Endothelial cell of umbilical vein (primary cell): ENCODE measurements at places on chromosomes 13 and 19. TPM values are rescaled to one million over a fixed set of nuclear protein-coding genes. Genes with fewer than 3 reads are reported as not detected.

The ZNF492 gene
- not detected in 2 replicates for total RNA-seq

The OR10H1 gene
- total RNA-seq, result not detected in 2 replicates

The ZNF793 gene
- total RNA-seq, result 0.78 and 3.8 TPM in 2 replicates

The ATP8A2 gene
- 0.35 and 0.49 TPM in 2 replicates for total RNA-seq

The GSX1 gene
- total RNA-seq, result not detected in 2 replicates

The NECTIN2 gene
- 205 and 211 TPM in 2 replicates for total RNA-seq

The TPRX2 gene
- not detected in 2 replicates for total RNA-seq

The NLRP12 gene
- 0.58 and 0.73 TPM in 2 replicates for total RNA-seq

The FFAR2 gene
- not detected in 2 replicates for total RNA-seq

The ENOX1 gene
- total RNA-seq, result 0.28 and 0.97 TPM in 2 replicates

The FGF22 gene
- not detected in 2 replicates for total RNA-seq

The CDX2 gene
- total RNA-seq, result not detected in 2 replicates

The CYP2S1 gene
- 1.6 and 4.5 TPM in 2 replicates for total RNA-seq

The FREM2 gene
- not detected in 2 replicates for total RNA-seq

The FGF21 gene
- not detected in 2 replicates for total RNA-seq

The LSR gene
- 0.74 and 1.0 TPM in 2 replicates for total RNA-seq

The KLHL1 gene
- total RNA-seq, result not detected in 2 replicates

The LGALS14 gene
- not detected in 2 replicates for total RNA-seq

The LGALS7 gene
- not detected in 2 replicates for total RNA-seq

The ANGPTL8 gene
- total RNA-seq, result not detected in 2 replicates

The CDC42EP5 gene
- total RNA-seq, result 73.8 and 85.5 TPM in 2 replicates

The NLRP7 gene
- not detected in 2 replicates for total RNA-seq

The OR7D2 gene
- total RNA-seq, result not detected in 2 replicates
